ENCODE measurements at places on chromosomes 3 and 15.

DNA sequence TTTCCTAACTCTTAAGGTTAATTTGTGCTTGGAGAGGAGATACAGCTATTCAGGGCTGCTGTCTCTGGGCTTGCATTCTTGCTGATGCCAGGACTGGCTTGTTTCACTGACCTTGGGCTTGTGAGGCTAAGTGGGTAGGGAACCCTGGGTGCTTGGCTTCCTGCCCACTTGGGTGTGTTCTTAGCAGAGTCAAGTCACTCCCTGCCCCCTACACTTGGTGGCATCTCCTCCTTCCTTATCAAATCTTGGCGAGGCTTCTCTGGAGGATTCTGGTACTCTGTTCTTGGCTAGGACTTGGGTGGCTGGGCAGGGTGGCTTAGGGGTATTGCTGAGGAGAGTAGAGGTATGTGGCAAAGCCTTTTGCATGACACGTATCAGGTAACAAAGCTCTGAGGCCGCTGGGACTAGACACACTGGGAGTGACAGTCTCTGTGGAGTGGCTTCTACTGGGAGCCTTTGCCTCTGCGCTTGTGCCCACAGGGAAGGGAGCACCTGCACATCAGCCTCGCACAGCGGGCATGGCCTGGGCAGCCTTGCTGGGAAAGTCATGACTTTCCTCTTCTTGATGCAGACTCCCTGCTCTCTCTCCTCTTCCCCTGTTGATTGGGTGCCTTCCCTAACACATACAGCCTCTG, 41.8 kb downstream of the CHCHD6 start:
- DNase-seq, result no peak

- DNase-seq, result no peak
Measured at GRCh38 chr3:52503788-52504424, 8.8 kb downstream of the STAB1 start.

DNA sequence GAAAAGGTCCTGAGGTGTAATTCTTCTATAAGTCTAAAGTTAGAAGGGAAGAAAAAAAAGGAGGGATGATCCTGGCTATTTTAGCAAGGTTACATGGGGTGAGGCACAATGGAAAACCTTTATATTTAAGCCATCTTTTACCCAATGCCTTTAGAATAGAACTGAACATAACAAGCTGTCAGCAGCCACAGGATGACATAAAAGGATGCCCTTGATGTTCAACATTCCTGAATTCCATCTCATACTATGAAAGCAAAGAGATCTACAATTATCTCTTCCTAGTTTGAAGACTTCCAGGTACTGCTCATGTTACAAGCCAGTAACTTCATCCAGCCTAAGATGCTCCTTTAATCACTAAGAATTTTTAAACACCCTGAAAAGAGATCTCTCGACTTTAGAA, 26.9 kb downstream of the NEK10 start:
- no peak for DNase-seq

DNA sequence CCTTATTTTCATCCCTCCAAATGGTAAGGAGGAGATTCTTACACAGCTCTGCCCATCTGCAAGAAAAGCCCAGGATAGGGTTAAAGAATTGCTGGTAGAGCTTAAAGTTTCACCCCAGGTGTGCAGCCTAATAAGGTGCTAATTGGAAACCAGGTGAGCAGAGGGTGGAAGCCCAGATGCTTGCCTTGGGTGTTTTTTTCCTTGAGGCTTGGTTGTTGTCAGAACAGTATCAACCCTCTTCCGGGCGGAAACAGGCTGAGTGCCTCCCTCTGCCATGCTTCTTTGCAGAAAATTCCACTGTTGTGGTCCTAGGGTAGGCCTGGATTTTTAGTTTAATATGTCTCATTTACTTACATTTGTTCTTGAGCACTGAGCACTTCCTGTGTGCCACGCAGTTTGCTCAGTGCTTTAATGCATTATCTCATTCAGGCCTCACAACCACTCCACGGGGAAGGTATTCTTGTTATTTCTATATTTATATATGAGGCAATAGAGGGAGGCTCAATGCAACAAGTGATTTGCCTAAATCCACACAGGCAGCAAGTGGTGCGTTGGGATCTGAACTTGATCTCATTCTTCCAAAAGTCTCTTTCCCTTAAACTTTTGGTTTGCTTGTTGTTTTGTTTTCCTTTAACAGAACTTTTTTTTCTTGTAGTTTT, 115.0 kb upstream of the LRIG1 start:
- DNase-seq, result peak; percentile 0

- DNase-seq, result no peak
Measured at GRCh38 chr3:160183345-160184076, 41.7 kb upstream of the C3orf80 start.

GRCh38 chr15:60762638-60763037, 283.7 kb upstream of the ICE2 start:
- no peak for DNase-seq

GRCh38 chr3:179848711-179849110, 188.0 kb downstream of the PEX5L start:
- no peak for DNase-seq

GRCh38 chr3:101941318-101942040, 92.2 kb downstream of the NFKBIZ start:
- no peak for DNase-seq

DNA sequence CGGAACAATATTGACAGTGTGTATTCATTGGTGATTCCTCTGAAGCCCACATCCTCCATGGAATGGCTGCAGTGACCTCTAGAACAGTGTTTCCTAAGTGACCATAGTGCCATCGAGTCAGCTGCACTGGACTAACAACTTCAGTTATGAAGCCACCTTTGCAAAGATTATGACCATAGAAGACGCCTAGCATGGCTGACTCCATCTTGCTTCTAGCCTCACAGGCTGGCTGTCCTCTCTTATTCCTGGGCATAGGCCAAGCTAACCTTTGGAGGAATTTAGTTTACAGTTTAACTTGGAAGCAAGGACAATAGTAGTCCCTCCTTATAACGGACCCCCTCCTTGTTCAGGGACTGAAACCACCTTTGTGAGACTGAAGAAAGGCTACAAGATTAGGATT, 37.3 kb upstream of the OSBPL11 start:
- DNase-seq, result no peak

- no peak for DNase-seq
Measured at GRCh38 chr3:109098079-109098644, 19.8 kb downstream of the MORC1 start.

DNA sequence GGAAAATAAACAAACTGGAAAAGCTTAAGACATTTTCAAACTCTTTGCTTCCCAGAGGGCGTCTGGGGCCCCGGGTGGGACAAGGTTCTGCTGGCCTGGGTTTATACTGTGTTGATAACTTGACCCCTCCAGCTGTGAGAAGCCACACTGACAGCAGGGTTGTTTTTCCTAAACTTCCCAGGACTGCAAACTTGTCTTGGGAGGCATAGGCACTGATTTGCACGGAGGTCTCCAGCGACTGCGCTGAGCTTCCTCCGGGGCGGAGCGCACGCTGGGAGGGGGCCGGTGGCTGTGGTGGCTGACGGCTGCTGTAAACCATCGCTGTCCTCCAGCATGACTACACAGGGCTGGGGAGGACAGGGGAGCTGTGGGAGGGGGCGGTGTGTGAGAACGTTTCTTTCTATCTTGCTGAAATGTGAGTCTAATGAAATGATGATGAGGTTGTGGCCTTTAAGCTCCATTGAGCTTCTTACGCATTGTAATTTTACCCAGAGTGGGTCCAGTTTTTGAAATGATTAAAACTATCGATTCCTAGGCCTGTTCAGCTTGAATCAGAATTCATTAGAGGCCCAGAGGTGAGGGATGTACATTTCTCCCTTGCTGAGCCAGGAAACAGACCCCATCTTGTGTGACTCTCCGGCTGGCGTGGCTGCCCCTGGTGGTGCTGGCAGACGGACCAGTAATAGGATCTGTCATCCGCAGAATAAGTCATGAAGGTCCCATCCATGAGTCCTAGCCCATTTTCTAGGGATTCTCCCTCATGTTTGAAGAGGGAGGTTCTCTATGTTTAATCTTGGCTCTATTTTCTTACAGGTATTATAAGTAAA, 40.5 kb upstream of the VPS8 start:
- DNase-seq, result no peak

GRCh38 chr15:70976851-70977250, 84.2 kb downstream of the LRRC49 start:
- DNase-seq, result no peak

DNA sequence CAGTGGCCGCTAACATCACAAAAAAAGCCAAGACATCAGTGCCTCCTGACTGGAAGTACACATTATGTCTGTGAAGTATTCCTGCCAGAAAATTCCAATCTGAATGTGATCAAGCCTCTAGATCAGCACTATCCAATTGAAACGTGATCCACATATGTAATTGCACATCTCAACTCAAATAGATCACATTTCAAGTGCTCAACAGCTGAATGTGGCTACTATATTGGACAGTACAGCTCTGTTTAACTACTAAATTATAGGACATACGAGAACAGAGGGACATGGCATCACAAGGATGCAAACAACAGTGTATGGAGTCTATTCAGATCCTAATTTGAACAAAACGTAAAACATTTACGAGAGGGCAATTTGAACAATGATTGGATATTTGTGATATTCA, 542 bp upstream of the UBAP1L start:
- DNase-seq, result no peak

DNA sequence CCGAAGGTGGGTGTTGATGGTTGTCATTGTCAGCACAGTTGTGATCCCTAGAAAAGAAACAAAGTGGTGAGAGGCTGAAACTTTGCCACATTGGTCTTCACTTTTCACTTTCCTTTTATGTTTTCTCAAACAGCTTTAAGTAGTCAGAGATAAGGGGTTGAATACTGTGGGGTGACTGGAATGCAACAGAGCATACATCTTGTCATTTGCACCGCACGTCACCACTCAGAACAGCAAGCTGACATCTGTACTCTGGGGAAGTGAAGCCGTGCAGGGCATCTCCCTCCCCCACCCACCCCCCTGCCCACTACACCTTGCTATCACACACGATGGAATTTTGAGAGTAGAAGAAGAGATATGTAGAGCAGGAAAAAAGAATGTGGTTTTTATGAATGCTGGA, 211.7 kb downstream of the GABRB3 start:
- no peak for DNase-seq

DNA sequence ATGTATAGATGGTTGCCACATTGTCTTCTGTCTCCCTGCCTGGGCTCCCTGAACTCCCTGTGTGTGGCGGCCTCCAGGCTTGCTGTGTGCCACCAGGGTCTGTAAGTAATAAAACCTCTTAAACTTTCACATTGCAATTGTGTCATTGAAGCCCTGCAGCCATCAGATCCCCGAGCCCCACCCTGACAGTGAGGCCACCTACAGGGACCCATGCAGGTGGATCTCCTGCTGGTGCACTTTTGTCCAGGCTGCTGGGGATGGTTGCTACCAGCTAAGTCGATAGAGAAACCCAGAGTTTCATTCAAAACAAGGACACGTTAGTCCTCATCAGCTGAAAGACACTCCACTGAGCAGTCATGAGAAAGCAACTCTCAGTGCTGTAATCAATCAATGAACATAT, 133.6 kb upstream of the PRICKLE2 start:
- DNase-seq, result no peak

DNA sequence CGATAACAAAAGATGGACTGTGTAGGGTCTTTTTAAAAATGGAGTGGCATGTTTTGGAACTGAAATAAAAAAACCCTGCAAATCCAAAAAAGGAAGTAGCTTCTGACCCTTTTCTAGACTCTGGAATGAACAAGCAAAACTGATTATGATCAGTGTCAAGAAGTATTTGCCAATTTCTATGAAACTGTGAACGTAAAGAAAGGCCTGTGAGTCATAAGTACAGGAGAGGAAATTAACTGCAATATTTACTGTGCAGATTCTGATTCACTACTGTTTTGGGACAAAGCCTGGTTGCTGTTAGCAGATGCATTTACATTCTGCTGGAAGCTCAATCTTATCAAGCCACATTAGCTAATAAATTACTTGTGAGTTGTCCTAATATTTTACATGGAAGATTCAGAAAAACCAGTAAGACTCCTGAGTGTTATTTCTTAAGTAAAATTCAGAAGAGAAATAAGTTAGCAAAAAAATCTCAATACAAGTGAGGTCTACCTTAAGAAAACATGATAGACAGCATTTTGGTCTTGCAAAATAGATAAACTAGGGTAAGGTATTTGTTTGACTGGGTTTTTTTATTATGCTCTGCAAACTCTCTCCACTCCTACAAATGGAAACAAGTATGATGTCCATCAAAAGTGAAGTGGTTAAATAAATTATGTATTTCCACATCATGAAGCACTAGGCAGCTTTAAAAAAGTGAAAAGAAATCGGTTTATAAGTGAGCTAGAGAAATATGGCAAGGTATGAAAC, 90.2 kb upstream of the LMOD3 start:
- no peak for DNase-seq

DNA sequence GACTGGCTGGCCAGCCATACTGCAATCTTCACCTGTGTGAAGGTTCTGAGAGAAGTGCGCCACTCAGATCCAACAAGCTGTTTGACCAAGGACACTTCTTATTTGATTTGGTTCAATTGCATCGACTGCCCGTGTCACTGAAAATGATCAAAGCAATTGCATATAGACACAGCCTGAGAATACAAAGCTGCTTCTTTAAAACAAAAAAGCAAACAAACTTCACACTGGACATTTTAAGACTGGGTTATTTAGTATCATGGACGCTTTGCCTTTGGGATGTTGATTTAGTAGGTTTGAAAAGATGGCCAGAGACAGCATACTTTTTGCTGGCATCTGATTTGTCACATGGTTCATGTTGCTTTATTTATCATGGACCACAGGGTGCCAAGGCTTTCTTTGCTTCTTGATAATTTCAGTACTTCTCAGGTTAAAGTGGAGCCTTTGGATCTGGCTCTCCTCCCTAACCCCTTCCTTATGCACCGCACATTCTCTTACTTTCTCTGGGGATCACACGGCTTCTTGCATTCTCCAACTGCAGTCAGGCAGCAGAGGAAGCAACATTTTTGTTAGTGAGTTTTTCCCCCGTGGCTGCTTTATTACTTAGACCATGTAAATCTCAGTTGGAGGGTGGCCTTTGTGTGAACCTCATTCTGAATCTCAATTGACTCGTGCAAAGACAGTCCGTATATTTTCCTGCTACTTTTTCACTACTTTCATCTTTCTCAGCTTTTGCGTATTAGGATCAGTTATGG, 151.0 kb downstream of the CD47 start:
- no peak for DNase-seq

GRCh38 chr15:38843736-38844590, 279.3 kb upstream of the RASGRP1 start:
- DNase-seq, result no peak

DNA sequence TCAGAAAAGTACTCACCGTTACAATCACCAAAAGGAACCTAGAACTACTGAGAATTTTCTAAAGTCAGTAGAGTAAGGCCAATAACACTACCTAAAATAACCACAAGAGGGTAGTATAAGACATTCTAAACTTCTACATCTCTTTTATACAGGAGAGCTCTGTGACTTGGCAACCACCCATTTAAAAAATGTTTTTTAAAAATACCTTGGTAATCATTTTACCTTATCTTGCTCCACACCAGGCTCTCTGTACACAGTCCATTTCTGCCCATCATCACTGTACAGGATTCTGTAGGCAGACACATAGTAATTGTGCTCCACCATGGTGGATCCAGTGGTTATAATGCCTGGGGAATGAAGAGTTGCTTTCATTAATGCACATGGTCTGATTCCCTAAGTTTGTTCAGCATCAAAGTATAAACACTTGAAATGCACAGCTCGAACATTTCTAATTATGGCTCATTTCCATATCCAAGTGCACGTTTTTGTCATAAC, 54.5 kb downstream of the ST3GAL6 start:
- DNase-seq, result no peak

GRCh38 chr3:72847282-72847681, 963 bp downstream of the SHQ1 start:
- no peak for DNase-seq

Measured in CD4-positive, alpha-beta T cell treated with Interleukin-1 beta for 1 hour (primary cell).